ENCODE measurements at places on chromosomes 3 and 15.
A peak's percentile ranks its signal among the peaks of the same experiment; 100 is the strongest.

- no peak for DNase-seq
Observed at GRCh38 chr3:105593315-105593714, 226.6 kb downstream of the ALCAM start.

GRCh38 chr15:58710701-58711100, 38.8 kb downstream of the ADAM10 start:
- no peak for DNase-seq

DNA sequence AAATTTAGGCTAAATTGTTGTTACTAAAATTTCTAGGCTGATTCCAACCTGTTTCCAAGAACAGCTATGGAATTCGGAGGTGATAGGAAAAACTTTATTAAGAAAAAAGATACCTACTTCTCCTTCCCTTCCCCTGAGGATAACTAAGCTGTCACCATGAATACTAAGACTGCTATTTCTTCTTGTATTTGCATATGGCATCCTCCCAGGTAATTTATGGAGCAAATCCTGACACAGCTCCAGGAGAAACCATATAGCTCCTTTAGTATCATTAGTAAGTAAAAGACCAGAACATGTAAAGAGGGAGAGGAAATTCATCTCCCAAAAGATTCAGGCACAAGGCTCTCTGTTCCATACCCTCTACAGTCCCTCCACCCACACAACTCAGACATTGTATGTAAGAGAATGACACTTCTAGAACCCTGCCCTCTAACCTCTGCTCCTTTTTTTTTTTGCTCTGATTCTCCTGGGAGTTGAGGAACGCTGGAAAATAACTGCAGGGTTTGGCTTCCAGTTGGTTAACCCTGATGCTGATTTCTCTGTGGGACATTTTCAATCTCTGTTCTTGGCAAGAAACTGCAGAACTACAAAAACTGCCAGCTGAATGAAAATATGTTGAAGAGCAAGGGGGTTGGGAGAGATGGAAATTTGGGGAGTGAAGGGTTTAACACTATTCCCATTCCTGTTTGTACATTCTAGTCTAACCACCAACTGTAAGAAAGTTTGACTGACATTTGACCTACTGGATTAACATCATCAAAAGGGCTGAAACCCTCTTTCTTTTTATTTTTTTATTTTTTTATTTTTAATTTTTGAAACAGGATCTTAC, 14.2 kb upstream of the MAGI1 start:
- no peak for DNase-seq

DNA sequence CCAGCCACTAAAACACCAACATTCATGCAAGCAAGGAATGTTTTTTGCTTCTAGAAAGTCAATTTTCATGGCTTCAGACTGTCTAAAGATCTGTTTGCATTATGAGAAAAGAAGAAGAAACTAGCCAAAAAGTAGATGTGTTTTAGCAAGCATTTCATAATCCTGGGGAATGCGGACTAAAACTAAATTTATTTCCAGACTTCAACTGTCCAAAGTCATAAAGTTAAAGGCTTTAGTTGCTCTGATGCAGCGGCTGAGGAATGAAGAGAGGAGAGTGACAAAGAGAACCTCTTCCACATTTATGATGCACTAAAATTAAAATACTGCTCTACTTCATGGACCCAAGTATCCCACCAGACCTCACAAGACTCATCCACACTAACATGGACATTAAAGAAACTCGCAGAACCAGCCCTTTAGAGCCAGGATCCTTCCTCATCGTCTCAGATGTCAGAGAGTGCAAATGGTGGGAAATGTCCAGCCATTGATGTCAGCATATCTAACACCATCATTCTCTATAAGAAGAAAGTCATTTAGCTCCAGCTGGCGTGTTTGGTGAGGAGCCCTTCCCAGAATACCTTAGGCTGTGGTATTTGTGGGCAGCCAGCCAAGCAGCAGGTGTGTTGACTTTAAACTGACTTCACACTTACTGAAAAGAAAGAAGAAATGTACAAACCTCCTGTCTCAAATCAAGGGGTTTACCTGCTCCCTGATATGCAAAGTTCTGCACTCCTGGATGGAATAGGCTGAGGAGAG, 17.4 kb downstream of the FYCO1 start:
- no peak for DNase-seq

DNA sequence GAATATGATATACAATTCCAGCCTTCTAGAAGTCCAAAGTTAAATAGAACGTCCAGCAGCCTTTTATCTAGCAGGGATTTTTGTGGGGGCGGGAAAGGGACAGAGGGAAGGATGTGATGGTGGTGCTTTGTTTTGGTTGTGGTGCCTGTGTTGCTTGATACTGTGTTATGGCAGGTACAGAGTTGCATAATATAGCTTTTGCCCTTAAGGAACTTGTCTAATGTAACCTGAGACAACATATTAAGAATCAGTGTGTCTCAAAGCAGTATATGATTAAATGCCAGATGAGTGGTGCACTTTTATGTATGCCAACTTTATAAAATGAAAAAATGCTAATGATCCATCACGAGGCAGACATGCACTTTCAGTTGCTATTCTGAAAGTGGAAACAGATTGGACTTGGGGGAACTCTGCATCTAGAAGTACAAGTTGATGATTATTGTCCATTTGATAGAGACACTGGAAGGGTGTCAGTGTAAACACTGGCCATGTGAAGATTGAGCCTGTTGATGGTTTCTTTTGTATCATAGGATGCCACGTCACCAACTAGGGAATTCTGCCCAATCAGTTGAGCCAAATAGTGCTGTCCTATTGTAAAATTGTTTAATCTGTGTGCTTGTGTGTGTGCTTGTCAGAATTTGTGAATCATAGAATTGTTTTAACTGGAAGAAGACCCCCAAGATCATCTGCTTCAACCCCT, 23.0 kb downstream of the NEO1 start:
- no peak for DNase-seq

GRCh38 chr3:87780811-87781210, 278.0 kb downstream of the CGGBP1 start:
- DNase-seq = no peak

DNA sequence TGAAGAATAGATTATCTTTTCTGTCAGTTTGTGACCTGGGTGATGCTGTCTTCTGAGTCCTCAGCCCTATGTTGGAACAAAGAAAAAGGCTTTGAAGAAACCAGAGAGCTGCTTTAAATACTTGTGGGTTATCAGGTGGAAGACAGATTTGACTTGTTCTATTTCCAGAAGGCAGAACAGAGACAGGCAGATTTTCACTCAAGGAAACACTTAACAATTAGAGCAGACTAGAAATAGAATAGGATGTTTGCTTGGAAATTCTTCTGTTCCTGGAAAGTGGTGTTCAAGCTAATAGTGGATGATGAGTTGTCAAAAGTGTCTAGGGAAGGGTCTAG, 219.4 kb downstream of the UBE2E2 start:
- no peak for DNase-seq

DNA sequence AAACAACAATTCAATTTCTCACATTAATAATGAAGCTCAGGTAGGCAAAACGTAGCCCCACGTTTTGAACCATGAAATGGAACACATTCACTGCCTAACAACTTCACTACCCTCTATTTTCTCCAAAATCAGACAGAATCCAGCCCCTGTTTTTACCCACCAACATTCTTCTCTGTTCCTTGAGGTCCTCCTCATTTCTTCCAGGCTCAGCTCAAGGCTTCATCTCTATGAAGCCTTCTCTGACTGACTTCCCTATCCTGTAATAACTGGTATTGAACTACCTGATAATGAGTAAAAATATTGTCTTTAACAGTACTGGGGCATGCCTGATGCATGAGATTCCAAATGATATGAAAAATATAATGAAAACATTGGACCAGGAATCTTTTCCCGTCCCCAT, 2.2 kb downstream of the TFRC start:
- peak; percentile 70 for DNase-seq

DNA sequence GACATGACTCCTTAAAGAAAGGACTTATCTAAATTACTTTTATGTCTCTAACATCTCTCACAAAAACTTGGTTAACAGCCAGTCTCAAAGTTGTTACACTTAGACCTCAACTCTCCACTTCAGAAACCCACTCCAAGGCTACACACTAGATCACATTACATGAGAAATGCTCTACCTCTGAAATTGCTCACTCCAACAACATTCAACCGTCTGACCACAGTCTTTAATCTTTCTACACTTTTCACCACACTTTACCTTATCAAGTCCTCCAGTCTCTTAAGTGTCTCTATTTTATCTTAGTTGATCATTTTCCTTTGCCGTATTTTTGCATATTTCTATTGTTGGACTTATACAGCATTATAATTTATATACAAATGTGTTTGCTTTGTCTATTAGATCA, 5.8 kb downstream of the SLC12A6 start:
- no peak for DNase-seq

DNA sequence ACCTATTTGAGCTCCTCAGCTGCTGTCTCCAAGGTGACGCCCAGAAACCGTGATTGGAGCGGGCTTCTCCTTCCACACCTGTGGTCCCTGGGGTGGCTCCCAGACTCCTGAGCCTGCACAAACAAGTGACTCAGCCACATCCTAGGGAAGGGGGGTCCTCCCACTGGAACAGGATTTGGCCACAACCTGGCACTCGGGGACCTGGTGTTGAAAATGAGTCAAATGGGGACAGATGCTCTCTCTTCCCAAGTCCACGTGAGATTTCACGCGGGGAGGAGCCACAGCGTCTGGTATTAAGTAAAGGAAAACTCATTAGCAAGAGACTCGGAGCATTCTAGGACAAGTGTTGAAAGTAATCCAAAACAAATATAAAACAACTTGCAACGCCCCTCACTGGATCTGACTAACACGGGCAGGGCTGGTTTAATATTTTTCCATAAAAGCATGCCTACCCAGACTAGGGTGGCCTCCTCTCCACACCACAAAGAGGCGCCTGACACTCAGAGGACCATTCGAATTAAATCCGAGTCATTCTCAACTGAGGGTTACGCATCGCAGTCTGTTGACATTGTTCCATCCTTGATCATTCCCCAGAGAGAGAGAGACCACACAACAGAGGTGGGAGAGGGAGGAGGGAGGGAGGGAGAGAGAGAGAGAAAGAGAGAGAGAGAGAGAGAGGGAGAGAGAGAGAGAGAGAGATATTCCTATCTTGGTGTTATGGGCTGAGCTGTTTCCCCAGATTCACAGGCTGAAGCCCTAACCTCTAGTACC, 74.4 kb downstream of the MGLL start:
- DNase-seq = no peak

DNA sequence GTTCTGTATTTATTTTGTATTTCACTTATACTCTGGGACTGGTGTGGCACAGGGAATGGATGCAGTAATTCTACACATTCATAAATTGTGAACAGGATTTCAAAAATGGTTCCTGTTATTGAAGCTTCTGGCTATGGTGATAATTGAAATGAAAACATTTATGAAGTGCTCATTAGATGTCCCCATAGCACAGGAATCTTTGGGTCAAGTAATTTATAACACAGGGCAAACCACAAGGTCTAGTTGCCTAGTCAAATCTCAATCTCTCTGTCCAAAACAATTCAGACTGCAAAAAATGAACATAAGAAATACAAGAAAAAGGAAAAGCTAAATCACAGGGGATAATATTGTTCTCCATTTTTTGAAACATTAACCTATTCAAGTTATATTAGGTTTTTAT, 117.5 kb upstream of the PTPRG start:
- no peak for DNase-seq

DNA sequence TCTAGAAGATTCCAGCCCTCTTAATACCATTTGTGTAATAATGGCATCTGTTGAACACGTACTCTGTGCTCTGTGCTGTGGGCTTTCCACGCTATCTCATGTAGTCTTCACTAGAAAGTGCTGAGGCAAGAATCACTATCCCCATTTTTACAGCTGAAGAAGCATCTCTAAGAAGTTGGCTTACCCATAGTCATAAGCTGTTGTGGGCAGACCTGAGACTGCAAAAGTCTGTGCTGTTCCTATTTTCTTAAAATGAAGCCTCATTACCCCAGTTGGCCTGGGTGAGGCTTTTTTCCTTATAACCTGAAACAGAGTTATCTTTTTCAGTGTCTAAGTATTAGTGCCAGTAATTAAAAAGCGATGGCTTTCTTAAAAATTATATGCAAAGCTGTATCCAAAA, 58.5 kb downstream of the ERC2 start:
- no peak for DNase-seq

DNA sequence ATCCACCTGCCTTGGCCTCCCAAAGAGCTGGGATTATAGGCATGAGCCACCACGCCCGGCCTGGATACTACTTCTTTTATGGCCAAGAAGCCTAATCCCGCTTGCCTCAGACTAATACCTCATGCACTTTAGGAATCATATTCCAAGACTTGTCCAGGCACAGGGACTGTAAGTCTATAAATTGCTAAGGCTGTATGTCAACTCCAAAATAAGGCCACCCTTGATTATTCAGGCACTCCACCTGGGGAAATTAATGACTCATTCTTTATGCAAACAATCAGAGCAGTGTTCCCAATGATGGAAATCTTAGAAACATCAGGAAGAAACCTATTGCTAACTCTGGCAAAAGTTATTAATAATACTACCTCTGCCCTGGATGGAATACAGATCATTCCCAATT, 98.4 kb downstream of the ERC2 start:
- DNase-seq = no peak

DNA sequence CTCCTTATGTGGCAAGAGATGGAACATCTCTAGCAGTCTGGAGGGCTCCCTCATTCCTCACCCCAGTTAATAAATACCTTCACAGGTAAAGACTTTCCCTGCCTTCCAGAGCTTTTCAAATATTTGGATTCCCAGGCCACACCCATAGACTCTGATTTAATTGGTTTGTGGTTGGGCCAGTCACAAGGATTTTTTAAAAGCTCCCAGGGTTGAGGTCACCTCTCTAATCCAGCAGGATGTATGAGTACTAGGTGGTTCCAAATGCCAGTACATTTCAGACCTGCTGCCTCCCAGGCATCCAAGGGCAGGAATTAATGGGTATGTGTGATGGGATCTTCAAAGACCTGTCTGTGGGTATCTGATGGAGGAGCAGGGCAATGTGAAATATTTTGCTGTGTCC, 312.8 kb downstream of the CLSTN2 start:
- DNase-seq = no peak

DNA sequence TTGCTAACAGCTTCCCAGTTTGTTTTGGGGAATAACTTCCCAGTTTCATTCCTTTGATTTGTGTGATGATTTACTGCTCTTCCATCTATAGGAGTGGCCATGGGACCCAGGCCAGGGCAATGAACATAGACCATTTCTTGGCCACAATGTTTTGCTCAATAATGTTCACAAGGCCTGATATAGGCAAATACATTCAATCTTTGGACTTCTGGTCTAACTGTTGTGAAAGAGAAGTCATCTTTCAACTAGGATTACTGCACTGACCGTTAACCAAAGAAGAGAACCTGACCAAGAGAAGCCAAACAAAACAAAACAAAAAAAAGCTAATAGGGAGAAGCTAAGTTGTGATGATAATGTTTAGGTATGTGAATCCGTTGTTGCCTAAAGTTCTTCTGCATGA, 221.8 kb upstream of the SUCLG2 start:
- DNase-seq = no peak

DNA sequence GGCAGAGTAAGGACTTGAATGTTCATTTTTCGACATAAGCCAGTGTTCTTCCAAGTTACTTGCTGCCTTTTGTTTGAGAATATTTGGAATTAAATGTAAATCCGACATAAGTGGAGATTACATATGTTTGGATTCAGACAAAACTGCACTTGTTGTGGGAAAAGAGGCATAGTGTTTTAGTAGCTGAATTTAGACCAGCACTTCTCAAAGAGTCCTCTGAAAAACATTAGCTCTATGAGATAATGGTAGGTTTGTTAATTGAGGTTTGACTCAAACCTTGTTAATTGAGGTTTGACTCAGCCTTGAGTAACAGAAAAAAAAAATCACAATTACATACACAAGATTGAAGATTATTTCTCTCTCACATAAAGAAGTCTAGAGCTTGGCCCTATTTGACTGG, 132.5 kb downstream of the NSUN3 start:
- DNase-seq = no peak

- no peak for DNase-seq
Observed at GRCh38 chr3:156862338-156862737, 36.2 kb downstream of the LEKR1 start.
